ENCODE measurements at places on chromosomes 12 and 14.
A peak's percentile ranks its signal among the peaks of the same experiment; 100 is the strongest.

DNA sequence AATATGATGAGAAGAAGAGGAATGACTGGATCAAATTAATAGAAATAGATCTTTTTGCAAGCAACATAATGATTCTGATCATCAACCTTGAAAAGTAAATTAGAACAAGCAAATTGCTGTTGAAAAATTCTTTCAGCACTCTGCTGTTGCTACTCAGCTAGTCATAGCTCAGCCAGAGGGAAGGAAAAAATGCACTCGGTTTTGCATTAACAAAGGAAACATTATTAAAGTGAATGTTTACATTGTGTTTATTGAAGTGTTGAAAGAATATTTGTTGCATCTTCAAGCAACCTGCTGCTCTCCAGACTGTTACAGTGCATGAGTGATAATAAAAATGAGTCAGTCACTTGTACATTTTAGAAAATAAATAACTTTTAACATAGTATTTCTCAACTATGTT lies 26.5 kb downstream of the AP5M1 start:
- DNase-seq = no peak

- peak; percentile 57 for DNase-seq
These were observed 1.2 kb upstream of the CPNE8 start for GRCh38 chr12:38906482-38907200.

DNA sequence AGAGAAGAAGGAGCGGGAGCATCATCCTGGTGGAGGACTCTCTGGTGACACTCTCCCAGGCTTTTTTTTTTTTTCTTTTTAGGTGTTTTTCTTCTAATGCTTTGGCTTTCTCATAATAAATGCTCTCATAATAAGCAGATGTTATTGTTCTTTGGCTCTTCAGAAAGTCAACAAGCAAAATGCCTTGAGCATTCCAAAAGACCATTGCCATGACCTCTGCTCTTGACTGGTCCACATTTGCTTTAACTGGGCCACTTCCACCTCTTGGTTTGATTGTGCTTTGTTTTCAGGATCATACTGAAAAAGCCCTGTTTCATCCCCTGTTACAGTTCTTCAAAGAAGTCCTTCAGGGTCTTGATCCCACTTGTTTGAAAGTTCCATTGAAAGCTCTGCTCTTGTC lies 36.9 kb downstream of the CRACR2A start:
- DNase-seq = no peak

GRCh38 chr12:112105891-112106290 lies 2.7 kb downstream of the NAA25 start:
- no peak for DNase-seq

DNA sequence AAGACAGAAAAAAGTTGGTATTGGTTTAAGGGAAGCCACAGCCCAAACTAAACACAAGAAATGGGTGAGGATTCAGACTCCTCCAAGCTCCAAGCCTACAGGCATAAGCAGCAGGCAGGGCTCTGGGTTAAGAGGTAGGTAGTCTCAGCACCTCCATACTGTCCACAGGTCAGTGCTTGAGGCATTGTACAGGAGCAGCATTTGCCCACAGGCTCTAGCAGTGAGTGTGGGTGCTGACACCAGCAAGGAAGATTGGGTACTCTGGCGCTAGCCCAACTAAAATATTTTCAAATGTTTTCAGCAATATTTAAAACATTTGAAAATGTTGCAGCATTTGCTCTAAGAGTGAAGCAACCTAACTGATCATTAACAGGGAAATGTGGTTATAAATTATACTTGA lies 33.1 kb downstream of the FERMT2 start:
- no peak for DNase-seq

DNA sequence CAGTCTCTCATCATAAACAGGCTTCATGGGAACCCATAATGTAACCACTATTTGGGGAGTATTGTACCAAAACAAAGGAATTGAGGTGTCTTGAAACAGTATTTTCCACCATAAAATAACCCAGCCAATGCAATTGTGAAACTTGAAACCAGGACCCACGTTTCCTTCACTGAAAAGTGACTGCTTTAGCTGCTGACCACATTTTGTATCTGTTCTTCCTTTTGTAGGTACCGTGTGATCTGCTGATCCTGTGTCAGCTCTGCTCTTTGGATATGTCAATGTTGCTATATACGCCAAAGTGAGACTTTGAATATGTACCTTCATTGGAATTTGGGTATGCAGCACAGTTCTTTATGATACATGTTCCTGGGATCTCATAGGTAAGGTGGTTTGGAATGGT lies 95.1 kb upstream of the CNTN1 start:
- no peak for DNase-seq

GRCh38 chr14:91417120-91417982 lies at the start of gene CCDC88C:
Gene CCDC88C (minus strand): TSS chr14:91417820. CDS start chr14:91417690, 130 bp downstream.
- peak; percentile 60 for DNase-seq

DNA sequence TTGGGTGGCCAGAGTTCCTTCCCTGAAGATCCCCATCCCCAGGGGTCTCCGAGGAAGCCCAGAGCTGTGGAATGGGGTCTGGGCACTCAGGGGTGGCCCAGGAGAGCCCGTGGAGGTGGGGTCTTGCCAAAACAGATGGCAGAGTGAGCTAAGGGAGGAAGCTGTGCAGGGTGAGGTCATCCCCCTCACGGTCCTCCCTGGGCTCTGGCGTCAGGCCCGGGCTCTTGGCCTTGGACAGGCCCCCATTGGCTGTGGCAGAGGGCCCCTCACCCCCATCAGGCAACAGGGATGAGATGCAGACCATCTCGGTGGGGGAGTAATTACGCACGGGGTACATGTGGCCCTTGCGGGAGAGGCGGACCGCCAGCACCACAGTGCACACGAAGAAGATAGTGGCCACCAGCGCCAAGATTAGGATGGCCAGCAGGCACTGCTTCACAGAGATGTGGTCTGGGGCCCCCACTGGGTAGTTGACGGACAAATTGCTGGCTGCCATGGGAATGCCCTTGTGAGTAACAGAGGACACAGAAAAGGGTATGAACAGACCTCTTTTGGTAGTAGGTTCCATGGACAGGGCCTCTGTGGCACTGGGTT lies 10.7 kb downstream of the SELPLG start:
- no peak for DNase-seq

GRCh38 chr14:22469538-22470303 lies 119.3 kb downstream of the DAD1 start:
- no peak for DNase-seq

GRCh38 chr12:27177706-27178105 lies 66.4 kb upstream of the STK38L start:
- no peak for DNase-seq

GRCh38 chr12:20883288-20883687 lies 72.8 kb downstream of the SLCO1B3 start:
- no peak for DNase-seq

- no peak for DNase-seq
These were observed 348.5 kb downstream of the NPAS3 start for GRCh38 chr14:33287189-33287588.

DNA sequence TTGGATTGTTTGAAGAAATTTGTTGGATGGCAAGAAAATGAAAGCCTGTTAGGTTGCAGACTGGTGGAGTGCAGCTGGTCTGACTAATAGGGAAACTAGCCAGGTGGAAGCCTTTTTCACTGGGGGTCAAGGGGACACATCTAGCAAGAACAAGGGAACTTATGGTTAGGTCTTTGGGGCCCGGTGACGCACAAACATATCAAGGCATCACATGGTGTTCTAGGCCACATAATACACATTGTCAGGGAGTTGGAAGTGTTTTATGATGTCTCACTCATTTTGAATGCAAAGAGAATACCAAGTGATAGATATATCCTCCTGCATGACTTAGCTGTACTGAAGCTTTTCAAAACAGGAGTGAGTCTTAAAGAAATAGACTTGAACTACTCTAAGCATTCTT lies 351.2 kb downstream of the KCNH5 start:
- DNase-seq = no peak

GRCh38 chr14:92549859-92550230 lies 36.3 kb downstream of the RIN3 start:
- DNase-seq = peak; percentile 58

- DNase-seq = no peak
These were observed 36.2 kb downstream of the ANAPC7 start for GRCh38 chr12:110367181-110367864.

DNA sequence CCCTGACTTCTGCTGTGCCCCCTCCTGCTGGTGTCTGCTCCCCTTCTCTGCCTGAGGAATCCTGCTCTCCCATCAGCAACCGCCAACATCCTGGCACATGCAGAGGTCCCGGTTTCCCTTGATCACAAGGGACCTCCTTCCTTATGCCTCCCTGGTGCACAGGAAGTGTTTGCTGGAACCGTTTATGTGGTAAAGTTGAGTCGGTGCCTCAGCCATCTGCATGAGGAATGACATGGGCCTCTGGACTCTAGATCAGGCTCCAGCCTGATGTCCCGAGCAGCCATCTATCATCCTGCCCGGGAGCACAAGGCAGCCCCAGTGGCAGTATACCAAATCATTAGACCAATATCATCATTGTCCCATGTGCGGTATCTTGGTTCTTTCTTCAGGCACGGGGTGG lies 90.4 kb downstream of the BORCS5 start:
- DNase-seq = peak; percentile 49

Measured in Jurkat, Clone E6-1 (cell line).